ENCODE measurements at places on chromosomes 1 and 21.

DNA sequence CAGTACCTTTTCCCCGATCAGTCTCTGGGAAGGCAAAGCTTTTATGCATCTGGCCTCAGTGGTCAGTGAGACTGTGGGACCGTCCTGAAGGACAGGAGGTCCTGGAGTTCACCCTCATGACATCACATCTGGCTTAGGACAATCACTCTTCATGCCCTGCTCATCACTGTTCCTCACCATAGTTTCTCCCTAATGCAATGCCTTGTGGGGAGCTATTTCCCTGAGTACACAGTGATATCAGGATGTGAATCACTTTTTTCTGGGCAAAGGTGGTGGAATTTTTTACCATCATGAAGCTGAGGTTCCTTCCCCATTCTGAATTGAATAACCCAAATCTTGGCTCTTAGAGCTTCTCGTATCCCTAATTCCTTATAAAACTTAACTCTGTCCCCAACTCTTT is 34.8 kb upstream of the CFAP126 start:
- no peaks in the 10 kb centered on the region for H3K27me3 ChIP-seq
- DNase-seq = no peak
- no peaks in the 10 kb centered on the region for H3K36me3 ChIP-seq

- H3K27ac ChIP-seq = no peak overlapping the region
- H3K4me3 ChIP-seq = no peak overlapping the region
- no peaks in the 10 kb centered on the region for H3K36me3 ChIP-seq
- no peaks in the 10 kb centered on the region for H3K4me1 ChIP-seq
These were observed 28.4 kb downstream of the TOMM20 start for GRCh38 chr1:235100194-235100772.

- H3K36me3 ChIP-seq = no peaks in the 10 kb centered on the region
- H3K27me3 ChIP-seq = no peaks in the 10 kb centered on the region
- no peaks in the 10 kb centered on the region for H3K4me1 ChIP-seq
- H3K4me3 ChIP-seq = no peak overlapping the region
- H3K27ac ChIP-seq = no peak overlapping the region
These were observed 25.9 kb downstream of the HSD3B2 start for GRCh38 chr1:119440721-119441307.

DNA sequence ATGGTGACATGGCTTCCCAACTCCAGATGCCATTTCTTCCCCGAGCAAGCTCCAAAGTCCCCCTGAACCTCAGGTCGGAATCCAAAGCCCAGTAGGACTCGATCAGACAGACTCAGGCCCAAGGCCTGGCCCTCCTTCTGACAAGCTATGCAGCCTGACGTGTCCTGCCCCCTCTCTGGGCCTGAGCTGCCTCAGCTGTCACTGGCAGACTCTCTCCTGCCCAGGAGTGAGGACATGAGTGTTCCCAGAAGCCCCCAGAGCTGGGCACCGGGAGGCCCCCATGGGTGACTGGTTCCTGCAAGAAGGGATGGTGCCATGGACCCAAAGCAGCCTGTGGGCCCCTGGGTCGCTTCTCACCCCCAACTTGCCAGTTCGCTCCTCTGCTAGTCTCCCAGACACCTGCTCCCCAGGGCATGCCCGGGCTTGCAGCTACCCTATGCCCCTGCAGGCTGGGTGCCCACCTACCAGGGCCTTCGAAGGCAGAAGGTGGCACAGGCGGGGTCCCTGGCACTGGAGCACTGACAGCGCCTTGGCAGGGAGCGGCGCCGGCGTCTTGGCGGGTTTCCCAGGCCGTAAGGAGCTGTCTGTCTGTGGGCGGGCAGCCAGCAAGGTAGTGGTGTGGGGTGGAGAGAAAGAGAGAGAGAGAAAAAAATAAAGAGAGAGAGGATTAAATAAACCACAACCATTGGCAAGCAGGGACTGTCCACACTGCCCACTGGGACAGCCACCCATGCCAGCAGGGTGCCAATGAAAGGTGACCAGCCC is 2.3 kb downstream of the EDN2 start:
- no peak overlapping the region for H3K4me3 ChIP-seq
- H3K4me1 ChIP-seq = no peaks in the 10 kb centered on the region
- no peak for DNase-seq

DNA sequence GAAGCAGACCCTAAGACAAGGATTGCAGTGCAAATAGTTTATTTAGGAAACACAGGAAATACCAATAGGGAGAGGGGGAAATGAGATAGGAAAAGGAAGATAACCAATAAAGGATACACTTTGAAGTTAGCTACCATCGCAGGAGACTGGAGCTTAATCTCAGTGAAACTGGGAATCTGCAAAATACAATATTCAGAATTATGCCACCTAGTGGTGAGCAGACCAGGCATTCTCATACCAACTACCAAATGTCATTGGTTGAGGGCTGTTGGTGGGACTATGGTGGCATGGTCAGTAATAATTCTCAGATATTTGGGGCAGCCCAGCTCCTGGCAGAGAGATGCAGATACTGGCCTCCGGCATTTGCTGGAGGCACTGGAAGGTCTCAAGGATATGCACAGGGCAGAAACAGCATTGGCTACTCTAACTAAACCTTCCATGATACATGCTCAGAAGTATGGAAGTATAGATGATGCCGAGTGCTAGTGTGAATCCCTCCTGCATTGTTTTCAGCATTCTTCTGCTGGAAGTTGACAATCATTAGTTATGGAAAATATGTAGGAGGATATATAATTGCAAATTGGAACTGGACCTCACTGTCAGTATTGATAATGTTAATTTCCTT is 11.8 kb upstream of the ZFP69B start:
- no peak overlapping the region for H3K4me3 ChIP-seq
- no peak overlapping the region for H3K27ac ChIP-seq
- no peaks in the 10 kb centered on the region for H3K27me3 ChIP-seq
- DNase-seq = peak; percentile 13

- H3K4me3 ChIP-seq = no peak overlapping the region
- no peaks in the 10 kb centered on the region for H3K27me3 ChIP-seq
- no peak overlapping the region for H3K27ac ChIP-seq
- no peak for DNase-seq
- no peaks in the 10 kb centered on the region for H3K36me3 ChIP-seq
- H3K4me1 ChIP-seq = no peaks in the 10 kb centered on the region
These were observed 79.8 kb upstream of the KIAA0040 start for GRCh38 chr1:175272361-175272760.

- no peak overlapping the region for H3K27ac ChIP-seq
- no peaks in the 10 kb centered on the region for H3K4me1 ChIP-seq
- H3K36me3 ChIP-seq = no peaks in the 10 kb centered on the region
- peaks cover 11% of the 10 kb centered on the region for H3K27me3 ChIP-seq
- H3K4me3 ChIP-seq = no peak overlapping the region
These were observed 10.0 kb upstream of the LEFTY2 start for GRCh38 chr1:225950905-225951497.

DNA sequence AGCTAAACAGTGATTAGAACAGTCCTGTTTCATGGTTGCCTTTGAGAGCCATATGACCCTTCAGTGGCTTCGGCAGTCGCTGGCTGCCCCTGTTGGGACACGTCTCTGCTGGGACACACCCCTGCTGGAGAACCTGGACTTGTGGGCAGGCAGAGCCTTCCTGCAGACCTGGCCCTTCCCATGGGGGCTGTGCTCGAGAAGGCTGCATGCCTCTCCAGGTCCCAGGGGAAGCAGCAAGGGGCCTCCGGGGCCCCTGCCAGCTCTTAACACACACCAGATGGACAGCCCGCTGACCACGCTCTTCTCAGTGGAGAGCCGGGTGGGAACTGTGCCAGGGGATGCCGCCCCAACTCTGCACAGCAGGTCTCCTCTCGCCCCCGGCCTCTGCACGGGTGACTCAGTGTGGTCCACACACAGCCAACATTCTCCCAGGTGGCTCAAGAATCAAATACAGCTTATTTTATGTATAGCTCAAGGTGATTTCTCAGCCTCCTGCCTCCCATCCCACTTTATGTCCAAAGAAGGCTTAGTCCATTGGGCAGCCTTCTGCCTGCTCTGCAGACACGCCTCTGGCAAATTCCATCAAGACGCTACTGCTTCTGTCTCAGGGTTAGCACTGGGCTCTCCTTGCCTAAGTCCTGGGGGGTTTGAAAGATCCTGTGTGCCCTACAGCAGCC is 450.8 kb downstream of the KIF26B start:
- no peaks in the 10 kb centered on the region for H3K27me3 ChIP-seq
- no peaks in the 10 kb centered on the region for H3K36me3 ChIP-seq
- no peak overlapping the region for H3K4me3 ChIP-seq
- H3K4me1 ChIP-seq = peaks cover 2% of the 10 kb centered on the region
- peak overlapping the region; percentile 6 for H3K27ac ChIP-seq

GRCh38 chr1:66370462-66370971 is 163.4 kb upstream of the SGIP1 start:
- no peak overlapping the region for H3K4me3 ChIP-seq
- H3K36me3 ChIP-seq = no peaks in the 10 kb centered on the region
- H3K27me3 ChIP-seq = no peaks in the 10 kb centered on the region
- H3K27ac ChIP-seq = no peak overlapping the region
- DNase-seq = no peak

DNA sequence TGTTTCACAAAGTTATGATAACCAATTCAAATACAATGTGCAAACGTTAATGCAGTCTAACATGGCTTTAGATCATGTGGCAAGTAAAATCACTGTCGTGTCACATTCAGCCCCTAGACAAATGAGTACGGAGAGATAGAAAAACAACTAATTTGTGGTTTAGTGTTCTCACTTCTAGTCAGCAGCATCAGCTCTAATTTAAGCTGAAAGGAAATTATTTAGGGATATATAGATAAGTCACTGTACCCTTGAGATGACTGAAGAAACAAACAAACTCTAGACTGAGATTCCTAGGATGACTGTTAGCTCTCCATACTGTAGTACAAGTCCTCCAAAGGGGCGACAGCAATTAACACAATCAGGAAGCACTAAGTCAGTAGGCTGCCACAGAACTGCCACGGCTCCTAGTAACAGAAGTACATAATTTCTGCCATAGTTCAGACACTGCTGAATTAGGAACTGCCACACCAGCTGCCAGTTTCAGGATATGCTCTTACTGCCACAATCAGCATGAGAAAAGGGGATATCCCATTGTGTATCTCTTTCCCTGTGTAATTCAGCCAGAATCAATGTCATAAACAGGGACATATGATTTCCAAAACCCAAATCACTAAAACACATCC is 150.4 kb upstream of the NEGR1 start:
- no peaks in the 10 kb centered on the region for H3K4me1 ChIP-seq
- H3K36me3 ChIP-seq = no peaks in the 10 kb centered on the region
- no peak overlapping the region for H3K4me3 ChIP-seq

DNA sequence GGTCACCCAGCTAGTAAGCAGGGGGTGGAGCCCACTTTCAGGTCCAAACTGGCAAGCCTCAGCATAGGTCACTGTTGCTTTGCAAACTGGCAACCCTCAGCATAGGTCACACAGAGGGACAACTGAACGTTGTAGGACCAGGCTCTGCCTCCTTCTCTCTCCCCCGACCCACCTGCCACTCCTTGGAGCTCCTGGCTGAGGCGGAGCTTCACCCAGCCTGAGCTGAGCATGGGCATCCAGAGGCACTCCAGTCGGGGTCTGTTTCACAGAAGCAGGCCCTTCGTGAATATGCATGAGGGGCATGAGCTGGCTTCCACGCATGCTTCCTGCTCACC is 24.2 kb downstream of the CAPZB start:
- H3K4me3 ChIP-seq = no peak overlapping the region
- H3K27me3 ChIP-seq = no peaks in the 10 kb centered on the region
- no peak for DNase-seq
- H3K36me3 ChIP-seq = peaks cover 2% of the 10 kb centered on the region

DNA sequence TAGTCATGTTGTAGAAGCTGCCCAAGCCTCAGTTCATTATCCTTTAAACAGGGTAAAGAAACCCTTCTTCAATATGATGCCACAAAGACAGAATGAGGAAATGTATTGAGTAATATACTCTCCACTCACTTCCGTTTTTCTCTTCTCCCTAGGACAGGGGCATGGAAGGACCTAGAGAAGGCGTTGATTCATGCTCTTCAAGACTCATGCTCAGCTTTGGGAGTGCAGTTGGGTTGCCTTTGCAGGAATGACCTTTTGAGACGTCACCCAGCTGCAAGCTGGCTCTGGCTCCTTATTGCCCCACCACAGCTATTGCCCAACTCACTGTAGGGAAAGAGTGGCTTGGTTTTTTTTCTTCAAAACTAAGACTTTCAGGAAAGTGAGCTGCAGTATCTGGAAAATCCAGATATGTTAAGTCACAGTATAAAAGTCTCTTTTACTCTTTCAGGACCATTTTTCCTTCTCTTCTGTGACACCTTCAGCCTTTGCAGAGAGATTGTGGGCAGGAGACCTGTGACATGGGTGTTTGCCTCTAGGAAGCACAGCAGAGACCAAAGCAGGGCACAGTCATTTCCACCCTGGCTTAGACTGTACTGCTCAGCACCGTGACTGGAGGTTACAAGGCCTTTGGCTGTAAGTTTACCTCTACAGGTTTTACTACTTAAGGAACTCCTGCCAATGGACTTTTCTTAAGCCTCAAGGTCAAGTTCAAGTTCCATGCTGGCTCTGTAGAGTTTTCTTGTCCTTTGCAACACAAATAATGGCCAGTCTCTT is 39.5 kb downstream of the XCL2 start:
- peak; percentile 88 for DNase-seq
- no peaks in the 10 kb centered on the region for H3K36me3 ChIP-seq
- peaks cover 5% of the 10 kb centered on the region for H3K4me1 ChIP-seq
- no peaks in the 10 kb centered on the region for H3K27me3 ChIP-seq
- no peak overlapping the region for H3K27ac ChIP-seq

- peak; percentile 74 for DNase-seq
- peak overlapping the region; percentile 97 for H3K27ac ChIP-seq
- H3K4me3 ChIP-seq = peak overlapping the region; percentile 98
- H3K4me1 ChIP-seq = peaks cover 36% of the 10 kb centered on the region
- no peaks in the 10 kb centered on the region for H3K27me3 ChIP-seq
- H3K36me3 ChIP-seq = peaks cover 26% of the 10 kb centered on the region
These were observed 1.4 kb downstream of the PEA15 start for GRCh38 chr1:160206421-160207117.

- H3K36me3 ChIP-seq = no peaks in the 10 kb centered on the region
- no peaks in the 10 kb centered on the region for H3K4me1 ChIP-seq
- H3K27ac ChIP-seq = peak overlapping the region; percentile 93
- H3K27me3 ChIP-seq = no peaks in the 10 kb centered on the region
These were observed 870 bp downstream of the FBXO28 start for GRCh38 chr1:224114787-224115175.

DNA sequence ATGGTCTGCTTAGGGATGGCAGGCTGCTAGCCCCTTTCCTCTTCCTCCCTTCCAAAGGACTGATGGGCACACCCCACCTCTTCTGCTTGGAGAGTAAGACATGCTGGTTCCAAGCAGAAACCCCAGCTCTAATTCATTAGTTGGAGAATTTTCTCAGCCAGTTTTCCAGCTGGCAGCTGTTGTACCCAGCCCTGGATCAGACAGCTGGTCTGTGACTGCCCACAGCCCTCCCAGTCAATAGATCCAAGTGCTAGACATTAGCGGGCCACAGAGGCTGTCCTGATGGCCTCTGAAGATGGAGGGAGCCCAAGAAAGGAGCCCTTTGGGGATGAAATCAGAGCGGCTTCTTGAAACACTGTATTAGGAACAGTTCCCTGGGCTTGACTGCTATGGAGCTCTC is 35.8 kb downstream of the ACOT11 start:
- no peaks in the 10 kb centered on the region for H3K4me1 ChIP-seq
- no peaks in the 10 kb centered on the region for H3K27me3 ChIP-seq
- no peak for DNase-seq

DNA sequence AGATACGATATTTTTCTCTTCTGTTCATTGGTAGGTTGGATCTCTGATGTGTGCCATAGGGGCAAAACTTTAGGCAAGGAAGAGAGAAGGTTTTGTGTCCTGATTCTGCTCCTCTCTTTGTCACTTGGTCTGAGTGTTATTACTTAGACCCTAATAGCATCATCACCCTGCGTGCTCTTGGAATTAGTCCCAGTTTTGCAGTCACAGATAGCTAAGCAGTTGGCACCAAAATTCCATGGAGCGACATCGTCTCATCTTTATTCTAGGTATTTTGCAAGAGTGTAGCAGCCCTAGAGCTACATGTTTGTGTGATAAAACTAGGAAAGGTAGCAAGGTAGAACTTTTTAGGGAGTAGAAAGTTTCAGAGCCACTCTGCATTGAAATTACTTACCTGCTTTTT is 23.8 kb downstream of the PIP5K1A start:
- no peak overlapping the region for H3K4me3 ChIP-seq
- peaks cover 3% of the 10 kb centered on the region for H3K36me3 ChIP-seq
- no peaks in the 10 kb centered on the region for H3K4me1 ChIP-seq

Measured in fibroblast of lung (primary cell).